Stimulated activated CD8-positive, alpha-beta memory T cell treated with anti-CD3 and anti-CD28 coated beads, Interleukin-4, amount 100 ng/mL, for 4 hours (primary cell): ENCODE measurements at places on chromosomes 6 and 20.

- no peak for DNase-seq
Observed at GRCh38 chr20:46458866-46459750, 52.7 kb upstream of the ELMO2 start.

GRCh38 chr20:63404129-63405085 lies 43.3 kb upstream of the CHRNA4 start:
- DNase-seq, result no peak

GRCh38 chr6:135830452-135830881 lies 21.0 kb upstream of the PDE7B start:
- DNase-seq, result no peak

DNA sequence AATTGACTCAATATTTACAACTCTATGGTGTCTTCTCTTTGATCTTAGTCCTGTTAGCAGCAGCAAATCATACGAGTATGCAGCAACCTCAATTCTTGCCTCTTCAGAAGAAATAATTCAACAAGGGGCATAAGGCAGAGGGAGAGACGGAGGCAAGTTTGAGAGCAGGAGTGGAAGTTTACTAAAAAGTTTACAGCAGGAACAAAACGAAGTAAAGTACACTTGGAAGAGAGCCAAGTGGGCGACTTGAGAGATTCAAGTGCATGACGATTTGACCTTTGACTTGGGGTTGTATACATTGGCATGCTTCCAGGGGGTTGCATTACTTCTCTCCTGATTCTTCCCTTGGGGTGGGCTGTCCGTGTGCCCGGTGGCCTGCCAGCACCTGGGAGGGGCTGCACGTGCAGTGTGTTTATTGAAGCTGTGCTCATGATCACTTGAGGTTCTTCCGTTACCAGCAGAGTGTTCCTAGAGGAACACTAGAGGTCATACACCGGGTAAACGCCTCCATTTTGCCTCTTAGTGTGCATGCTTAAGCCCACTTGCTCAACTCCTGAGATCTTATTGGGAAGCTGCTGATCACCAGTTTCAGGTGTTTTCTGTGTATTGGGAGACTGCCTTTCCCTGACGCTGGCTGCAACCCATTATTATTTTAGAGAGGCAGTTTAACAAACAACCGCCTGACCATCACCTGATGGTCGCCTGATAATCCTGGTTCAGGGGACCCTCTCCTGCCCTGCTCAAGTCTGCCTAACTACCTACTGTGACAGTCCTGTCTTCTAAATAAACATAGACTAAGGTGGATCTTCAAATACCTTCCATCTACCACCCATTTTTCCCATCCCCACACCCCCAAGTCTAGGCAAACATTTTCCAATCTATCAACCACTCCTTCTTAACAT lies 172.4 kb upstream of the MYLIP start:
- no peak for DNase-seq

GRCh38 chr6:100763617-100764241 lies 117.4 kb downstream of the ASCC3 start:
- DNase-seq, result no peak

- DNase-seq, result no peak
Observed at GRCh38 chr6:130423044-130423443, 57.2 kb downstream of the TMEM200A start.

DNA sequence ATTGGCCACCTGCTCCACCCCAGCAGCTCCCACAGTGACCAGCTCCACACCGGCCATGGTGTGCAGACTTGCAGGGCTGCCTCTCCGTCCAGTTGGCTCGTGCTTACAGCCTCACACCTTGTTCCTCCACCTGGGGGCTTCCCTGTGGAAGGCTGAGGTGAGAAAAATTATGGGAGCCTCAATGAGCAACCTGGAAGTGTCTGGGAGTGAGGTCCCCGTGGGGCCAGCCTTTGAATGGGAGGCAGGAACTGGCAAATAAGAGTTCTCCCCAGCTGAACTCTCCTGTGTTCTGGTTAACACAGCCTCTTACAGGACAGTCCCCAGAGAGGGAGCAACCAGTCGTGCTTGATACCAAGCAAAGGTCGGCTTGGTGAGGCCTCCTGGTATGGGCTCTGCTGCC lies 3.8 kb upstream of the PFDN4 start:
- DNase-seq, result no peak

DNA sequence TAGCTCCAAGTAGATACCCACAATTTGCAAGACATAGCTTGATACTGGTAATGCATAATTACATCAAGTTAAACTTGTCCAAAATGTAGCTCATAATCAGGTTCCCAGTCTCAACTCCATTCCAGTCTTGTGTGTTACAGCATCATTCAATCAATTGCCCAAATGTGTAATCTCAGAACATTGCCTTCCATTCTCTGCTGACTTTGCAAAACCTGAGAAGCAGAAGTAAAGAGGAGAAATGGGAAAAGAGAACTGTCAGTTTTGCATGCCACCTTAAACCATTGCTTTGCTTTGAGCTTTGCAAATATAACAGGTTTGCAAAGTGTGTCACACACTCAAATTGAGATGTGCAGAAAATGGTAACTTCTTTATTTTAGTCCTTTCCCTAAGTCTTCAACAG lies 40.3 kb upstream of the CNKSR3 start:
- no peak for DNase-seq

GRCh38 chr6:52534966-52535390 lies 41.9 kb downstream of the TRAM2 start:
- DNase-seq, result no peak

GRCh38 chr6:21078497-21078896 lies 515.1 kb upstream of the SOX4 start:
- DNase-seq, result no peak

DNA sequence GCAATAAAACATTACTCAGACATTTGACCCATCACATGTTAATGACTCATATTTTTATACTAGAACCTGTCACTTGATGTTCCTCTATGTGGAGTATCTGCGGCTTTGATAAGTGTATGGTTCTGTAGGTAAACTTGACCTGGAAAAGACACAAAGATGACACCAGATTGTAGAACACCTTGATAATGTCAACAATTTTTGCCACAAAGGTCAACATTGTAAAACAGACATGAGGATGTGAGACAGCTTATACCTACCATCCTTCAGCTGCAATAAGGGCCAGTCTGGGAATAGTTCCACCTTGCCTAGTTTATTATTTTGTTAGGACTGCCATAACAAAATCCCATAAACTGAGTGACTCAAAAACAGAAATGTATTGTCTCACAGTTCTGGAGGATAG lies 202.4 kb downstream of the LMBRD1 start:
- no peak for DNase-seq

DNA sequence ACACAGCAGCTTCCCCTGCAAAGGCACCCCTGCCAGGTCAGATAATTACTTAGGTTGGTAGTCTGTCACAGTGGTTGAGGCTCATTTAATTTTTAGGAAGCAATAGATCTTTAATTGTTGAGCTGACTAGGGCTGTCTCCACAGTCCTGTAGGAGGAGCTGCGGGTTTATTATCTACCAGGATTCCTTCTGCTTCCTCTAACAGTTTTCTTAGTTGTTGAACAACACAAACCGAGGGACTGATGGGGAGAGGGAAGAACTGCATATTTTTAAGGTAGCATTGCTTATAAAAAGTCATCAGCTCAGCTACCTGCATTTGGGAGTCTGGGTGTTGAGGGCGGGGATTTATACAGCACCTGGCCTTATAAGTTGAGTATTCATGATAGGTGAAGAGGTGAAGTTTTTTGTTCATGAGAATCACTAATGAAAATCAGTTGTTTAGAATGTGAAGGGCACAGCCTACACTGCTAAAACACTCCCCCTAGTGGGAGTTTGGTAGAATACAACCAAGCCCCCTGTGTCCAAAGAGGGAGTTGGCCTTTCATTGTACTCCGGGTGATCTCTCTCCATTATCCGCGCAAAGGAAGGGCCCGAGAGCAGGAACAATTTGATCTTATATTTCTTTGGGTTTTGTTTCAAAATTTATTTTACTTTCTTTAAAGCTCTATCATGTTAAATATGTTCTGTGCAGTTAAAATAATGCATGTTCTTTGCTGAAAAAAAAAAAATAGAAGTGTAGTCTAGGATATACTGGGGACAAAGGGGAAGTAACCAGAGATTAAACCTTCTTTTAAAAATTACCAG lies 69.6 kb downstream of the SSR1 start:
- peak; percentile 6 for DNase-seq

GRCh38 chr6:56699066-56699654 lies 56.5 kb upstream of the DST start:
- no peak for DNase-seq
